ENCODE measurements at places on chromosomes 6 and 20.

DNA sequence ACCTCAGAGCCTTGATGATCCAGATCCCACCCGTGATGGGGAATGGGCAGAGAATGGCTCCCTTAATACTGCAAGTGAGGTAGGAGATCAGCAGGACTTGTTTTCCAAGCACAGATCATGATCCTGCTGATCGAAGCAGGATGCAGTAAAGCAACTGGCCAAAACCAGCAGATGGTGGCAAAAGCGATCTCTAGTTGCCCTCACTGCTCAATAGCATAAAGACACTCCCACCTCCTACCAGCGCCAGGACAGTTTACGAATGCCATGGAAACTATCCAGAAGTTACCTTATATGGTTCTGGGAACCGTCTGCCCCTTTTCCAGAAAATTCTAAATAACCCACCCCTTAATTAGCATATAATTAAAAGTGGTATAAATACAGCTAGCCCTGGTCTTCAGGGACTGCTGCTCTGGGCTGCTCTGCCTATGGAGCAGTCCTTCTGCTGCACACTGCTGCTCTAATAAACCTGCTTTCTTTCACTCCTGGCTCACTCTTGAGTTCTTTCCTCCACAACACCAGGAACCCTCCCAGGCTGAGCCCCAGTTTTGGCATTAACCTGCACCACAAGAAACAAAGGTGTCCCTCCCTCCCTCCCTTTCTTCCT is 415.8 kb downstream of the PREX1 start:
- no peak for DNase-seq

GRCh38 chr20:57574954-57575353 is 14.0 kb downstream of the PCK1 start:
- DNase-seq: no peak

- no peak for DNase-seq
These were observed at the start of gene SASH1 for GRCh38 chr6:148342350-148343046. TSS of gene SASH1 (plus strand) at chr6:148342838. CDS start at chr6:148343068, 230 bp downstream.

GRCh38 chr6:24650365-24650764 is 4.4 kb upstream of the KIAA0319 start:
- no peak for DNase-seq

DNA sequence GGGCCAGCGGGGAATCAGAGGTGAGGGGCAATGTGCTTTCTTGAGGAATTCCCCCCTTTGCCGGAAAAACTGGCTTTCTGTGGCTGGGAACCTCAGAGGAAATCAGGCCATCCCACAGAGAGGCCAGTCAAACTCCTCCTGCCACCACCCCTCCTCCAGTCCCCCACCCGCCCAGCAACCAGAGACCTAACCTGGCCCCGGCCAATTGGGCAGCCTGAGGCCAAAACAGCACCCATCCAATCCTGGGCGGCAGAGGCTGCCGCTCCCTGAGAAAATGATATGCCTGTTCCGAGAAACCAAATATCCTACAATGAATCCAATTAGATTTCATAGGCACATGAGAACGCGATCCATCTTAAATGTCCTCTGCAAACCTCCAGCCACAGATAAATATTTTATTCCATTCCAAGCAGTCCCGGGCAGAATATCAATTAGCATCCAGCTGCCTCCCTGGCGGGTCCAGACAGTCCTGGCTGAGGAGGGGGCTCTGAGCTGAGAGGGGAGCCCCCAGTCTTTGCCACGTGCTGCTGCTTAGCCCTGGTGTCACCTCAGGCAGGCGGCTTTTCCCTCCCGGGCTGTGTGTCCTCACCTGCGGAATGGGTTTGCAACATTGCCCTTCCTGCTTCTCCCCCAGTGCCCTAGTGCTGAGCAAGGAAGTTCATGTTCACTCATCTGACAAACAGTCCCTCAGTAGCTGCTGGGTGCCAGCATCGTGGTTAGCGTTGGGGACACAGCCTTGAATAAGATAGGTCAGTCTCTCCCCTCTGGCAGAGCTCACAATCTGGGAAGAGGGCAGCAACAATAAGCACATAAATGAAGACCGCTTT is 95.0 kb downstream of the DLGAP4 start:
- no peak for DNase-seq

GRCh38 chr20:17463711-17464110 is 67.5 kb downstream of the BFSP1 start:
- DNase-seq: no peak

DNA sequence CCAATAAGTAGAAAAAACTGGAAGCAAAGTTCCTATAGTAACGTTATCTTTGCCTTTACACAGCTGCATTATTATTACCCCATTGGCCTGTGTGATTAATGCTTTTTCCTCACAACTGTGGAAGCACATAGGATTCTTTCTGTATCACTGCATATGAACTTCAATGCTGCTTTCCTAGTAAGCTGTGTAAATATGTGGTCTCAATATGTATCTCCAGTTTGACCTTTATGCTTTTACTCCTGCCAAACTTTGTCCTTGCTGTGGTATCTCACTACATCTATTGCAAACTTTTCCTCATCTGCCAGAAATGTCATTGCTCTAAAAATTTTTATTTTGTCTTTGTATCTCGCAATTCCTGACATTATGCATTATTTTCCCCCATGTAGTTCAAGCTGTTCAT is 168.6 kb downstream of the ZFAND3 start:
- no peak for DNase-seq
